Chondrocyte (in vitro differentiated cells): ENCODE measurements at places on chromosomes 3 and 15. TPM values are rescaled to one million over a fixed set of nuclear protein-coding genes. Genes with fewer than 3 reads are reported as not detected.

The DMXL2 gene
- total RNA-seq = 20.0 to 25.0 TPM (median 20.7 TPM) in 3 replicates

The CA12 gene
- 6.7 to 7.9 TPM (median 6.9 TPM) in 3 replicates for total RNA-seq

DNA sequence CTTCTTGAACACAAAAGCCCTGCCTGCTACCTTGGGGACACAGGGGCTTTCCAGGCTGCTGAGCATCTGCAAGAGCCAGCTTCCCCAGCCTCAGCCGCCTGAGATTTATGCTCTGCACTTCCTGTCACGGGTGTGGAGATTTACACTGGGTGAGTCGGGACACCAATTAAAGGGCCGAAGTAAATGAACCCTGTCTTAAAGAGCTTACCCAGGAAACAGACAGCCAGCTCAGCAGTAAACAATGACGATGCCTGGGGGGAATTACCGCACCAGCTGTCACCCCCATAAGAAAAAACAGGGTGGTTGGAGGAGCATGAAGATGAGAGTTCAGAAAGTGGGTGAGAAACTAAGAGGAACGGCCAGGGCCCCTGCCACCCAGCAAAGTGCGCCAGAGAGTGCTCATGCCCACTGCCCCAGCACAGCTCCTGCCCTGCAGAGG lies 37.5 kb upstream of the IQSEC1 start:
- no peak for DNase-seq
- H3K4me3 ChIP-seq = no peak overlapping the region
- H3K27me3 ChIP-seq = peaks cover 46% of the 10 kb centered on the region
- H3K36me3 ChIP-seq = no peaks in the 10 kb centered on the region

GRCh38 chr15:61974118-61974517 lies 86.1 kb downstream of the VPS13C start:
- no peak overlapping the region for H3K4me3 ChIP-seq
- peaks cover 24% of the 10 kb centered on the region for H3K36me3 ChIP-seq
- no peak for DNase-seq

DNA sequence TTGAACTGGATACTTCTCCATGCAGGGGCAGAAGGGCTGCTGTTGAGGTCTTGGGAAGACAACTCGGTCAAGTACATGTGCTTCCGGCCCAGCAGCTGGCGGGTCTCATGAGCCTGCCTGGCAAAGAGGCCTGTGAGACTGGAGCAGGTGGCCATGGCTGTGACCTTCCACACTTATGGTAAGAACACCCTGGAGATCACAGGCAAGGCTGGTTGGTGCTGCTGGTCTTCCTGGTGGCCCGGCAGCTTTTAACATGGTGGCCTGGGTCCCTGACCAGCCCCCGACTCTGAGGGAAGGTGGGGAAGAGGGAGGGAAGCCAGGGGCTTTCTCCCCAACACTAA lies 15.4 kb downstream of the CHRD start:
- peaks cover 5% of the 10 kb centered on the region for H3K4me1 ChIP-seq
- peak; percentile 44 for DNase-seq
- H3K27me3 ChIP-seq = peaks cover 13% of the 10 kb centered on the region

DNA sequence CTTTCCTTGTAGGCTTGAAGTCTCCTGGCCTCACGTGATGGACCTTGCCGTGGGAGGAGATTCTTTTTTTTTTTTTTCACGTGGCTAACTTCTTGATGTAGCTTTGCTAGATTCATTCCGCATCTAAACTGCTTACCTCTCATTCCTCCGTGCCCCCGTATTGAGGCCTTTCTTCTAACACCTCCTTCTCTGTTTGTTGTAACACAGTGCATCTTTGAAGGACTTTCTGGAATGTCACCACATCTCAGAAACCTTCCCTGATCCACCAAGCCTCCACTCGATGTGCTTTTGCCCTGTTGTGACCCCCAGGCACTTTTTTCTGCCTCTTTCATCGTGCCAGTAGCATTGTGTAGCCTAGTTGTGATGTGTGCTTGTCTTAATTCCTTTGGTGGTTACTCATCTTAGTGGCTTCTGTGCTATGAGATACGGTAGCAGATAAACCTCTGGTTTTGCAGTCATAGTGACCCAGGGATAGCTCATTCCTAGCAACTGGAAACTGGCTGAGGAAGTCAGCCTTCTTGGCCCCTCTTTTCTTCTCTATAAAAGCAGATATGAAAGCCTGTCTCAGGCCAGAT lies 1.6 kb upstream of the BNC1 start:
- H3K27me3 ChIP-seq = peaks cover 6% of the 10 kb centered on the region
- H3K27ac ChIP-seq = no peak overlapping the region
- H3K36me3 ChIP-seq = peaks cover 1% of the 10 kb centered on the region
- H3K4me1 ChIP-seq = peaks cover 36% of the 10 kb centered on the region
- H3K4me3 ChIP-seq = no peak overlapping the region
- no peak for DNase-seq

- peaks cover 38% of the 10 kb centered on the region for H3K4me1 ChIP-seq
- H3K27ac ChIP-seq = peak overlapping the region; percentile 94
- H3K4me3 ChIP-seq = peak overlapping the region; percentile 28
- no peaks in the 10 kb centered on the region for H3K27me3 ChIP-seq
- no peak for DNase-seq
- no peaks in the 10 kb centered on the region for H3K36me3 ChIP-seq
Observed at GRCh38 chr15:92801774-92802464, 98.2 kb upstream of the CHD2 start.

DNA sequence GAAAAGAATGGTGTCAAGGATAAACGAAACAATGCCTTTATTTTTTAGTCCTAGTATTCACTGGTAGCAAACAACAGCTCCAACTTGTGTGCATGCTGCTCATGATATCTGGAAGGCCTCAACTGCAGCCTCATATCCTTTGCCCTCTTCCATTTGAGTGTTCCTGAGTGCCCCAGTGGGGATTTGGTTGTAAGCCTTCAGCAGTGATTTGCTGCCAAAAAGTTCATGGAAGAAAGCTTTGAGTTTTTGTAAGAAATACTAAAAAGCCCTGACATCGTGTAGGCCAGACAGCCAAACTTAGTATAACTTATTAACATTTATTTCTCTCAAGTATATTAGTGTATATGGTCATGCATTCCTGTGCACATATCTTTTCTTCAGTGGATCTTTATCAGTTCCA lies 30.0 kb downstream of the MFSD1 start:
- no peak for DNase-seq
- H3K27ac ChIP-seq = no peak overlapping the region
- no peak overlapping the region for H3K4me3 ChIP-seq
- no peaks in the 10 kb centered on the region for H3K4me1 ChIP-seq
- H3K36me3 ChIP-seq = peaks cover 23% of the 10 kb centered on the region

DNA sequence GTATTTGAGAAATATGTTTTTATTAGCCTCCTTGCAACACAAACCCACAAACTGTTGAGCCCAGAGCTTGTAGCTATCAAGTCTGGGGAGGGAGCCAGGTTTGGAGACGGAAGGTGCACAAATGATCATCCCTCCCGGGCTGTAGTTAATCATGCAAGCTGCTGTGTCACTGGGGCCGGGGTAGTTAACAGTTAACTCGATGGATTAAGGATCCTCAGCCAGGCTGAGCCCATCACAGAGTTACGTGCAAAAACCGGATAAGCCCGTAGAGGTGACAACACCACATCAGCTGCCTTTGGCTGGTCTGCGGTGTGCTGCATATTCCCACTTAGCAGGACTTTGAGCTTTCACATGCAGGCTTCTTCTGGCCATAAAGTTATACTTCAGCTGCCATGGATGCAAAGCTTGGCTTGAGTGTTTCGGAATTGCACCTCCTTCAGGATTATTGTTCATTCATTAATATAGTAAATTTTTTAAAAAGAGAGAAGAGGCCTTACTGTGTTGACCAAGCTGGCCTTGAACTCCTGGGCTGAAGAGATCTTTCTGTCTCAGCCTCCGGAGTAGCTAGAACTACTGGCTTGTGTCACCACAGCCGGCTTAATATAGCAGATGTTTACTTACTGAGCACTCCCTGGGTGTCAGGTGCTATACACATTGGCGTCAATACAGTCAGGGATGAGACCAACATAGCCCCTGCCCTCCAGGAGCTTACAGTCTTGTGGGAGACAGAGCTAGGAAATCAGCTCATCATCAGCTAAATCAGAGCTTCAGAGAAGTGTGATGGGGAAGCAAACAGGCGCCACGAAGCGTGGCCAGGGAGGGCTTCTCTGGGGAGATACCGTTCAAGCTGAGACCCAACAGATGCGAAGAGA lies 226.8 kb upstream of the BHLHE40 start:
- DNase-seq = no peak
- H3K27ac ChIP-seq = peak overlapping the region; percentile 59
- H3K4me1 ChIP-seq = peaks cover 36% of the 10 kb centered on the region
- H3K27me3 ChIP-seq = no peaks in the 10 kb centered on the region
- no peak overlapping the region for H3K4me3 ChIP-seq
